Hypothalamus (tissue), 51 donors: ENCODE measurements at places on chromosomes 2 and 18.

DNA sequence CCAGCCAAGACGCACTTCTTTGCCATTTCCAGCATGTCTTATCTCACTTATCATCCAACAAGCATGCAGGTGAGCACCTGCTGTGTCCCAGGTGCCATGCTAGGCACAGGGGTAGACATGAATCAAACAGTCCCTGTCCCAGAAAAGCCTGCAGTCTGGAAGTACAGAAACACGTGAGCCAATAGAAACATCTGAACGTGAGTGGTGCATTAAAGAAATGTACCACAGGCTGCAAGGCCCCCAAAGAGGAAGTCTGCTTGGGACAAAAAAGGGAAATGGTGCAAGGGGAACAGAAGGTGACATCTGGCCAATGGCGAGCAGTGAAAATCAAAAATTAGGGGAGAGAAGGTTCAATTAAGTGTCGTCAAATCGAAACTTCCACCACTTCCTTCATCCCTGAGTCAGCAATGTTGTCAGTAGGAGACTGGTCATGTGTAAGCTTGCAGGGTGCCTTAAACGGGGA lies 17.6 kb upstream of the TMEM247 start:
- DNase-seq: peak; percentile 13

DNA sequence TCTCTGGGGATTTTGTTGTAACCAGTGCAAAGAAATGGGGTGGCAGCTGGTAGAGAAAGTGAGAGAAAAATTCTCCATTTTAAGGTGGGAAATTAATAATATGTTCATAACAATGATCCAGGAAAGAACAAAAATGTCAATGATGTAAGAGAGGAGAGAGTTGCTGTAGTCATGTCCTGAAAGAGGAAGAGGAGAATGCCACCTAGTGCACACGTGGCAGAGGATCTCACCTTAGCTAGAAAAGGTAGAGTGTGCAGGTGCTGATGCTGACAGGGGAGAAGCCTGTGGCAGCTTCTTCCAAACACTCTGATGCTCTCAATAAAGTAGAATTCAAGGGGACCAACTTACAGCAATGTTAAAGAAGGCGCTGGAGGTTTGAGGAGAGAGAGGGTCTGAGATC lies 282.9 kb upstream of the PKDCC start:
- DNase-seq: no peak

DNA sequence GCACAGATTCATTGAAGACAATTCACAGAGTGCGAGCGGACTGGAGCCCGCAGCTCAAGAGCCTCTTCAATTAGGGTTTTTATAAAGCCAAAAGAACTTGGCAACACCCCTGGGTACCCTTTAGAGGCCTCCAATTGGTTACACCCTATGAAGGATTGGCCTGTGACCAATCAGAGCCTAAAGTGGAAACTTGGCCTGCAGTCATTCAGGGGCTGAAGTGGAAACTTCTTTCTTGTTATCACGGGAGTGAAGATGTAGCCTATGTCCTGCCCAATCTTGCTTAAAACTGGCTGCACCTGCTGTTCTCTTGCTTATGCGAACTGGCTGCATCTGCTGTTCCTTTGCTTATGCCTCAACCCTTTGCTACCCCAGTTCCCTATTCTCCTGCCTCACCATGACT lies 1.8 kb upstream of the HJURP start:
- DNase-seq: no peak

- no peak for DNase-seq
Measured at GRCh38 chr2:64327129-64327509, 126.8 kb upstream of the LGALSL start.

GRCh38 chr18:21167641-21168377 lies 56.2 kb upstream of the ROCK1 start:
- DNase-seq: no peak

GRCh38 chr2:213315168-213315876 lies 31.1 kb downstream of the SPAG16 start:
- DNase-seq: no peak

- no peak for DNase-seq
Measured at GRCh38 chr18:35811896-35812295, 160.6 kb upstream of the RMP24 start.

DNA sequence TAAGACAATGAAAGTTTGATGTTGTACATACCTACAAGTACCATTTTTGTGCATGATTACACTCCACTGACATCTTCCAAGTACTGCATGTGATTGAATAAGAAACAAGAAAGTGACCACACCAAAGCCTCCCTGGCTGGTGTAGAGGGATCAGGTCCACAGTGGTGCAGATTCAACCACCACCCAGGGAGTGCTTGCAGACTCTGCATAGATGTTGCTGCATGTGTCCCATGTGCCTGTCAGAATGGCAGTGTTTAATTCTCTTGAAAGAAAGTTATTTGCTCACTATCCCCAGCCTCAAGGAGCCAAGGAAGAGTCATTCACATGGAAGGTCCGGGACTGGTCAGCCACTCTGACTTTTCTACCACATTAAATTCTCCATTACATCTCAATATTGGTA lies 114.5 kb downstream of the MMADHC start:
- no peak for DNase-seq

DNA sequence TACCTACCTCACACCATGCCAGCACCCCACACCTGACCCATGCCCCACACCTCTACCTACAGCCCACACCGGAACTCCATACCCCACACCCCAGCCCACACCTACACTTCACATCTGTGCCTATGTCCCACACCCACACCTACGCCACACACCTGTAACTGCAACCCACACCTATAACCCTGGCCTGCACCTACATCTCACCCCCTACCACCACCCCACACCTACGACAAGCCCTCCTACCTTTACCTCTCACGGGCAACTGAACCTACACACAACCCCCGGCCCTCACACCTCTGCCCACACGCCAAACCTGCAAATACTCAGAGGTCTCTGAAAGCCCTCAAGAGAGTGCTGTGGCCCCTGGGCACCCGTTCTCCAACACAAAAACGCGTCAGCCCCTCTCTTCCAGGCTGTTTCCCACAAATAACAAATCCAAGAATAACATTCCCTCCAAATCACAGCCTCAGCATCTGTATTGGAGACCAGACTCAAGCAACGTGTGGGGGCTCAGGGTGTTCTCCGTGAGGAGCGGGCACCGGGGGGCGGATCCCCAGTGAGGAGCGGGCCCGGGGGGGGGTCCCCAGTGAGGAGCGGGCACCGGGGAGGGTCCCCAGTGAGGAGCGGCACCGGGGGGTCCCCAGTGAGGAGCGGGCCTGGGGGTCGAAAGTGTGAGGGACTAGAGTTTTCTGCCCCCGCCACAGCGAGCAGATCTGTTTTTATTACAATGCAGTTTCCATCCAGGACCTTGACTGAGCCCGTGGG lies 33.4 kb downstream of the SLC66A2 start:
- DNase-seq: no peak

DNA sequence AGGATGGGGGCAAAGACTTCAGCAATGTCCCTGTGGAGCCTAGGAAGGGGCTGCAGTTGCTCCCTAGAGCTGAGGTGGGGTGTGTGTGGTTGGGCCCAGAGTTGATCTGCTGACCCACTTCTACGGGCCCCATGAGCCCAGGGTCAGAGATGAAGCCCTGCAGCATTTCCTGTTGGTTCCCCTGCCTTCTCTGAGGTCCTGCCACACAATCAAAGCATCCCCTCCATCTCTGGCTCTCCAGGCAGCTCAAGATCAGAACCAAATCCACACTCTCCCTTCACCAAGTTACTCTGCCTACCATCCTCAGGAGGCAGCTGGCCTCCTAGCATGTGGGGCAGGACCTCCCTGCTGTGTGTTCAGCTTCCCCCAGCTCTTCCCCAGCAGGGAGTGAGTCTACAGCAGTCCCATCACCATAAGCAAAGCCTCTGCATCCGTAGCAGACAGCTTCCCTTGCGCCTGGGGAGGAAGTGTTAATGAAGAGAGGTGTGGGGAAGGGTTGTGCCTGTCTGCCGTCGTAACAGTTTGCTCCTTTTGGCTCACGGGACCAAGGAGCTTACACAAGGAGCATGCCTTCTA lies 26.9 kb downstream of the TMEM247 start:
- no peak for DNase-seq

GRCh38 chr2:95272299-95272751 lies 1.9 kb upstream of the PROM2 start:
- DNase-seq: no peak

- DNase-seq: no peak
Measured at GRCh38 chr18:56652802-56653201, 1.6 kb downstream of the WDR7 start.

GRCh38 chr18:70600225-70600925 lies 311.5 kb downstream of the SOCS6 start:
- no peak for DNase-seq
